ENCODE measurements at places on chromosomes 5 and 9.

DNA sequence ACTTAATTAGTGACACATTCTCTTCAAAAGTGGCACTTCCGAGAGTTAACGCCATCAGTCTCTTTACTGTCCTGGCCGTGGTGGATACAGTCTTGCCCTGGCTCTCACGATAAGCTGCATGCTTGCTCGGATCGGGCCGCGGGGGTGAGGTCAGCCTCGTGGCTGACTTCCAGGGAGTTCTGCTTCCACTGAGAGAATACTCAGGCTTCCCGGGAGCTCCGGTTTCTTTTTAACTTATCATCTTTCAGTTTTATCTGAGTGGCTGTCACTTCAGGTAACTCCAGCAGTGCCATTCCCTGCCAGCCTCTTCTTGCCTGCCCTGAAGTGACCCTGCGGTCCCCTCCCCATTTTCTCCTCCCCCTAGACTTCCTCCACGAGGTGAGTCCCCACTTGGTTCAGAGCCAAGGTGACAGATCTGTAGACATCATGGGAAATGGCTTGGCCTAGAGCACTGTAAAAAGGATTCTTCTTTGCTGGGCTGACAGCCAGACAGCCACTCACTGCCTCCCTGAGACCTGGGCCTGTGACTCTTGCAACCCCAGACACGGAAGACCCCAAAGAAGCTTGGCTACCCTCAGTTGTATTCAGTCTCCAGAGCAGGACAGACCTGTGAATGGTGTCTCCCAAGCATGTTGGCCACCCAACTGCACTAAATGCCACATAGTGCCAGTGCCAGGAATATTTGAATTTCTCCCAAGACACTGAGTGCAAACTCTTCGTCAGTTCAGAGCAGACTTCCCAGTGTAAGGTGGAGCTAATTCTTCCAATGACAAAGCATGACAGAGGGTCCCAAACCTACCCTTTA, 95.1 kb downstream of the DAPK1 start:
- peak; percentile 83 for DNase-seq

GRCh38 chr5:178436326-178436940, 153.8 kb downstream of the COL23A1 start:
- no peak for DNase-seq

DNA sequence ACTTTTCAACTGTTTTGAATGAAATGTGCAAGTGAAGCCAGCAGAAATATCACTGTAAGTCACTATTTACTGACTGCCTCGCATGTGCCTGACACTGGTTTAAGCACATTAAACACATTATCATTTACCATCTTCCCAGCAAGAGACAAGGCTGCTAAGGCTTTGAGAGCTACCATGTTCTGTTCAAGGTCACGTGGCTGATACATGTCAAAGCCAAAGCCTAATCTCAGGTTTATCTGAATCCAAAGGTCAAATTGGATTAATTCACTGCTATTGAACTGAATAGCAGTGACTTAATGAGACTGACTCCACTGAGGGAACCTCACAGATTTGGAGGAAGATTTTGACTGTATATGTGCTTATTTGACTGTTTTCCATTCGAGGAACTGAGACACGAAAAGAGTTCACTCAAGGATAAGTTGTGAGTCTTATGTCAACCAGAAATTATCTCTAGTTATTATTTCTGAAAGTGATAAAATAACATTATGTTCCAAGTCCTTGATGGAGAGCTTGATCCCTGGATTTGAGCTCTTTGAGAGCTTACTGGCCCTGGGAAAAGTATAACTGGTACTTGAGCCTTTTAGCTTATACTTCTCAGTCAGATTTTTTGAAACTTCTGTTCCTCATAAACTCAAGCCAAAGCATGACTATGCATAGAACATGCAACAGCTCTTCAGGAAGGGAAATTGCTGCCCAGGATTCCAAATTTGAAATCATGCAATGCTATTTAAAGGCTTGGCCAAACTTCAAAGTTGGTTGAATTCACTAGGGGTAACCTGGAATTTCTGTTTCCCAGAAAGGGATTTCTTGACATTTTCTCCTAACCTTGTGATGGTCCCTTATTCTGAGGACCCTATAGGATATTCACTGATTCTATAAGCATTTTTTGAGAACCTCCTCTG, 23.4 kb upstream of the ARHGAP26 start:
- DNase-seq: no peak

DNA sequence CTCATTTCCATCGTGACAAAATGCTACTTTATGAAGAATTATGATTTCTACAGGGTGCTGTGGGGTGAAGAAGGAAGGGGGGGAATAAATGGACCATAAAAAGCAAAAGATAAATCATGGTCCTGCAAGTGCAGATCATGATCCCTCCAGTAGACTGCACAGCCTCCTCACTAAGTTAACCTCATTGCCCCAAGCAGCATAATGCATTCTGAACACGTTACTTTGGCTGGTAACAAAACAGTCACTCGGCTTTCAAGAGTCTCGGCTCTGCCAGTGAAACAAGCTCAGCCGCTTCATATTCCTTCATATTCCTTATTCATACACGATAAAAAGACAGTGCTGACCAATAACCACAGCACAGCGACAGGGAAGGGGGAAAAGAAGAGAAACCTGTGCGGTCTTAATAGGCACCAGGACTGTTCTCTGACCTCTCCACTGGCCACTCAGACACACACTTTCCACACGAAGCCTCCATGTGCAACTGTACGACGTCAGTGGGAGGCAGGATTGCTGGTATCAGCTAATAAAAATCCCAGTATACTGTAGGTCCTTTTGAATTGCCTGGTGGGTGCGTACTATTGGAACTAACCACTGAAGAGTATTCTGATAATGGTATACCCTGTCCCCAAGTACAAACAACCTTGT, 60.5 kb downstream of the ANKH start:
- no peak for DNase-seq

DNA sequence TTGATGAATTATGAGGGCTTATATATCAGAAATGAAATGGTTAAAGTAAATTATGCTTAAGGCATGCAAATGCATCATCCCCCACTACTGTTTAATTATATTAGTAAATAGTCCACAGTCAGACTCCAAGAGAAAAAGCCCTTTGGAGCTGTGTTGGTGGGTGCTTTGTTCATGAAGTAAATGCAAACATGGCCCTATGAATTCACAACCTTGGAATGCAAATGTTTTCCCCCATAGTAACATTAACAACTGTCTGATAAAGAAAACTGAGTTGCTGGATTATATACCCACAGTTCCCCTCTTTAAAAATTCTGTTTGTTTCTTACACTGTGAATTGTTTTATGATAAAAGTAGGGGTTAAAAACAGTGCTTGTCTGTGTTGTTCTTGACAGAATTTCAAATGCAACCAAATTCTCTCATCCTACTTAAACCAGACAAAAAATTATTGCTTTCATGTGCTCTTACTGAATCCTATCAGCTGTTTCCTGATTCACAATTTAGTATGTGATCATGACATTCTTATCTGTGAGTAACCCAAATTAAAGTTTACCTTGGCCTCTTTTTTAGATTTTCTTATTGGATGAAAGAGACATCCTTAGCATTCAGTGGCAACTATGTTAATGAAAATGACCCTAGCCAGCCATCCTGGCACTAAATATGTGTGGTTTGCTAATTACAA, 48.5 kb upstream of the SNCAIP start:
- DNase-seq: peak; percentile 39

GRCh38 chr9:121340676-121341392, 29.2 kb downstream of the STOM start:
- DNase-seq: peak; percentile 22

DNA sequence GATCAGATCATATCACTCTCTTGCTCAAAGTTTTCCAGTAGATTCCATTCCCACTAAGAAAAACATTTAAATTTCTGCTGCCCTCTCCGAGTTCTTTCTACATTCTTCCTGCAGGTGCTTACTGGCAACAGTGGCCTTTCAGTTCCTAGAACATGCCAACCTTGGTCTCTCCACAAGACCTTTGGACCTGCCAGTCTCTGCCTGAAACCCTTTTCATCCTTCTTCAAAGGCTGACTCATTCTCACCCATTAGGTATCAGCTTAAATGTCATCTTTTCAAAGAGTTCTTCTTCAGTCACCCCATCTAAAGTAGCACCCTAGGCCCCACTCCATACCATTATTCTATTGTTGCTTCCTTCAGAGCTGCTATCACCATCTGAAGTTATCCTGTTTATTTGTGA, 21.8 kb downstream of the PPIC start:
- no peak for DNase-seq

- peak; percentile 48 for DNase-seq
Measured at GRCh38 chr5:138544181-138545134, 1.4 kb upstream of the ETF1 start.

DNA sequence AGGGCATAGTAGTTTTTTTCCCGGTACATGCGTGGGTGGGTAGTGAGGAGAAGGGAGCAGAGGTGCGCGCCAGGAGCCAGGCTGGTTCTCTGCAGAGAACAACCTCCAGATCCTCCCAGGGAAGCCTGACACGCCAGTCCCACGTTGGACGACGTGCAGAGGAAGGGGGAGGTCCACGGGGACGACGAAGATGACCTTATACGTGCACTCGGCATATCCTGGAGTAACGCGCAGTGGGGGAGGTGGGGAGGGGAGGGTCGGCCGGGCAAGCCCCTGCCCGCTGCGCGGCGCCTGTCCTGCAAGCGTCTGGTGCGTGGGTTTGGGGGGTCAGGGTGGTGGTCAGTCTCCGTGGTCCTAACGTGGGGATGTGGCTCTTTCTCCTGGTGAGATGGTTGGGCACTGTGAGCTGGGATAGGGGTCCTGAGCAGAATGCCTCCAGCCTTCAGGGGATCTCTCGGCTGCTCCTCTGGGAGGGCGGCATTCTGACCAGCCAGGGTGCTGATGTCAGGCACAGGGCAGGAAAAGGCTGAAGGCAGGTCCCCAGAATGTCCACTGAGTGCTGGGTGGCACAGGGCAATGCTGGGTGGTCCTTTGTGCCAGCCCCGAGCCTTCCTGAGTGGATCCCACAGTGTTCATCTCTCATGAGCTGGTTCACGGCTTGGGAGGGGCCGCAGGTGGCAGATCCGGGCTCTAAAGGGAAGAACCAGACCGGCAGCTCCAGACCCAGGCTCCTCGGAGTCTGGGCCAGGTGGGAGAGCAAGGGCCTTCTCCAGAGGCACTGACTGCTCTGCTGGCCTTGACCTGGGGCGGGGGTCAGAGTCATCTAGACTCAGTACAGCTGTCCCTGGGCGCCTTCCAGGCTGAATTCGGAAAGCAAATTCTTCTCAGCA, 10.5 kb upstream of the SCGB3A1 start:
- DNase-seq: no peak

GRCh38 chr5:137051161-137051560, 448.0 kb downstream of the SPOCK1 start:
- DNase-seq: peak; percentile 15

- DNase-seq: peak; percentile 58
Measured at GRCh38 chr5:147098233-147098790, 136.5 kb upstream of the STK32A start.

GRCh38 chr5:122870219-122870856, 24.9 kb downstream of the SNX24 start:
- DNase-seq: peak; percentile 30

GRCh38 chr5:150632305-150633160, 7.9 kb upstream of the SYNPO start:
- no peak for DNase-seq

DNA sequence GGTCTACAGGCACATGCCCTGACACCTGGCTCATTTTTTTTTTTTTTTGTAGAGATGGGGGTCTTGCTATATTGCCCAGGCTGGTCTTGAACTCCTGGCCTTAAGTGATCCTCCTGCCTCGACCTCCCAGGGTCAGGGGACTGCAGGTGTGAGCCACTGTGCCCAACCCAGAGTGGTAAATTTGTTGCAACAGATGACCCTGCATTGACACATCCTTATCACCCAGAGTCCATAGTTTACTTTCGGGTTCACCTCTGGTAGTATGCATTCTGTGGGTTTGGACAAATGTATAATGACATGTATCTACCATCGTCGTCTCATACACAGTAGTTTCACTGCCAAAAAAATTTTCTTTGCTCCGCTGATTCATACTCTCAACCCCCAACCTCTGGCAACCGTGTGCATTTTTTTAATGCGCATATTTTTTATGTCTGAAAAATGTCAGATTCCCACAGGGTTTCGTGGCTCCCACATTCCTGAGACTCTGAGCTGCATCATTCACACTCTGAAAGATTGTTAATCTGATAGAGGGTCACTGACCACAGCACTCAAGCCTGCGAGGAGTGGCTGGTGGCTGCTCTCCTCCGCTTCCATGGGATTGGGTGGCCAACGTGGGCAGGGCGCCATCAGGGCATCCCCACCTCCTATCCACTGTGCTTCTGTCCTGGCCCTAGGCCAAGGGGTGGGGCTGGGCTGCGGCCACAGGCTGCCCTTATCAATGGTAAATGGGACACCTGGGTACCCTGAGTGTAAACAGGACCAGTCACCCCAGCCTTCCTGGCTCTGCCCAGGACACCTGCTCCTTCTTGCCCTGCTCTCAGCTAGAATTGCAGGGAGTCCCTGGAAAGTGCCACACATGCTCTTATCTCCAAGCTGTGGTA, 9.6 kb downstream of the NDST1 start:
- DNase-seq: peak; percentile 88

- peak; percentile 11 for DNase-seq
Measured at GRCh38 chr9:23542438-23542837, 283.6 kb downstream of the ELAVL2 start.
